ENCODE measurements at places on chromosomes 2 and 18.
A peak's percentile ranks its signal among the peaks of the same experiment; 100 is the strongest.

GRCh38 chr2:139439100-139439499 is 658.9 kb upstream of the NXPH2 start:
- DNase-seq: no peak

DNA sequence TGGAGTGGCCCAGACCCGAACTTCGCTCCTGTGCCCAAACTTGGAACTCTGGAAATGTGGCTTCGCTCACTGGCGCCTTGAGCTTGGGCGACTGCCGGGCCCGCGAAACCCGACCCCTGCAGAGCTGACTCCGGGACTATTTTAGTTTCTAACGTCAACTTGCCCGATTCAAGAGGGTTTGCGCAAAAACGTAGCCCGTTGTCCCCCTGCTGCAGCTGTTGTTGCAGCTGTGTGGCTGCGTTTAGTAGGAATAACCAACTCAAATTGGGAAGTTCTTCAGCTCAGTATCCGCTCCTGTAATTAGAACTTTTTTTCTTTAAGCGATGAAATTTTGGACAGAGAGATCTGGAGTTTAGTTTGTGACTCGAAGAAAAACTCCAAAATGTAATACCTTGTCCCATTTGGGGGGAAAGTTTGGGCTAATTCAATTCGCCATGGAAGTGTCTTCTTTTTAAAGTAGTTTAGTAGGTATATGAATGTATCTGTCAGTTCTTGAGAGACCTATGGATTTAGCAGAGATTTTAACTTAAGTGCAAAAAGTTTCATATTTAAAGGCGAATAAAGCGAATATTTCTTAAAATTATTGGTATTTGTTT is 559 bp downstream of the MYL12A start:
- DNase-seq: peak; percentile 61

DNA sequence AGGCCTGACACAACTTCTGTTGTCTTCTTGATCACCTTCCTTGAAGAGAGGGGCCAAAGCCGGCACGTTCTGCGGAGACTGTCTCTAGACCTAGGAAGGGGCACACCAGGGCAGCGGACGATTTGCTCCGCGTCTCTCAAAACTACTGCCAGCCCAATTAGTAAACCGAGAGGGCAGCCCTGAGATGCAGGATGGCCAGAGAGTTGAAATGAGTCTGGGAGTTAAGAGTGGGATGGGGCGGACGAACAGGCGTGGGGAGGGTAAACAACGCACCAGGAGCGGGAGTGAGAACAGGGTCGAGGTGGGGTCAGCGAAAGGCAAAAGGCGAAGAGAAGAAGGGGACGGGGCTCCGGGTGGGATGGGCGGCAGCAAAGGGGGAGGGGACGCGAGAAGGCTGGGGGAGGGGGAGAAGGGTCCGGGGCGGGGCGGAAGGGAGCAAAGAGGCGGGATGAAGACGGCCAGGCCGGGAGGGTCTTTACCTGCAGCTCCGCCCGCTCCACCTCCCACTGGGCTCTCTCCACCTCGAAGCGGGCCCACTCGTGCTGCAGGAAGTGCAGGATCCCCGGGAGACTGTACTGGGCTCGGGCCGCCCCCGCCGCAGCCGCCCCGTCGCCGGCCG is 476 bp downstream of the STRN start:
- peak; percentile 75 for DNase-seq

GRCh38 chr2:54635554-54636152 is 87.8 kb upstream of the EML6 start:
- DNase-seq: no peak

DNA sequence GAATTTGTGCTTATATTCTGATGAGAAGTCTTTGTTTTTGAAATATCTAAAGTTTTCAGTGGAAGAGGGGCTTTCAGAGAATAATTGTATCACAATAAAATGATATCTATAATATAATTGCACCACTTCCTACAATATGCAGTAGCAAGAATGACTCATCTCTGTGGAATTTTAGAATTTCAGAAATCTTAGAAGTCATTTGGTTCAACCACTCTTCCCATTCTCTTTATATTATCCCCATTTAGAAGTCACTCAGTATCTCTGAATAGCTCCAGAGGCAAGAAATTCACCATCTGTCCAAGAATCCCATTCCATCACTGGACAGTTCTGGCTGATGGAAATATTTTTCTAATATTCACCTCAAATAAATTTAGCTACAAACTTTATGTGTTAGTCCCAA is 59.3 kb upstream of the CCDC68 start:
- DNase-seq: no peak

DNA sequence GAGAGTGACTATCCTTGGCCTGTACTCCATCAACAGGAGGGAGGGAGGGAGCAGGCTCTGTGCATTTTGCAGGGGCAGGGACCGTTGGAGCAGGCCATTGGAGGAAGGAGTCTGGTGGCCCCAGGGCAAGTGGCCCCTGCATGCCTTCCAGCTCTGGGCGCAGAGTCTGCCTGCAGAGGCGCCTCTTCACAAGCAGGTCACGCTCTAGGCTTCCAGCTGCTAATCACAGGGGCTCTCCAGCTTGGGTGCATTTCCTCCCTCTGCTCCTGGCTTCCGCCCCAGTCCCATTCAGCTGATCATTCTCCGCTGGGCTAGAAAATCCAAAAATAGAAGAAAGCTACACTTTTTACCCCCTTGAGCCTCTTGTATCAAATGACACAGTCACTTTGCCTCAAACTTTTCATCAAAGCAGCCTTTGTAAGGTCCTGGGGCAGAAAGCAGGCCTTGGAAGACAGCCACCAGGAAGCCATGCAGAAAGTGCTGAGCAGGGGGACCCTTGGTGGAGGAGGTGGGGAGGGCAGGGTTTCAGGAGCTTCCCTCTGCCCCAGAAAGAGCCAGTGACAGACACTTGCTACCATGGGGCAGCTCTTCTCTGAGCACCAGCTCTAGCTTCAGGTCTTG is 11.3 kb downstream of the TMEM247 start:
- no peak for DNase-seq

DNA sequence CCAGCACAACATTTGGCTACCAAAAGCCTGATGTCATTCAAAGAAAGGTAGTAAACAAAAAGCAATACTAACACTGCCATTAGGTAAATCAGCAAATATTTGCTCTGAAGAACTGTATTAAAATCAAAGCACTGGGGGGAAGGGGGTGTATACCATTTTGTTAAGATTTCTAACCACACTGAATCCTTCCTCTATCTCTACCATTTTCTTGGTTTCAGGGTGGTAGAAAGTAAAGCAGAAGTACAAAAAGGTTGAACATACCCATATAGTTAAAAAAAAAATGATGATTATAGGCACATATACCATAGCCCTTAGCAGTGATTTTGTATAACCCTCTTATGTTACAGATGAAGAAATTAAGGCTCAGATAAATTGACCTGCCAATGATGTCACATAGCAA is 437.6 kb downstream of the ZEB2 start:
- DNase-seq: no peak

Measured in nephron progenitor cell (in vitro differentiated cells).